Stimulated activated CD8-positive, alpha-beta memory T cell treated with anti-CD3 and anti-CD28 coated beads, Interleukin-4, amount 100 ng/mL, for 1 hour (primary cell): ENCODE measurements at places on chromosomes 2 and 18.

DNA sequence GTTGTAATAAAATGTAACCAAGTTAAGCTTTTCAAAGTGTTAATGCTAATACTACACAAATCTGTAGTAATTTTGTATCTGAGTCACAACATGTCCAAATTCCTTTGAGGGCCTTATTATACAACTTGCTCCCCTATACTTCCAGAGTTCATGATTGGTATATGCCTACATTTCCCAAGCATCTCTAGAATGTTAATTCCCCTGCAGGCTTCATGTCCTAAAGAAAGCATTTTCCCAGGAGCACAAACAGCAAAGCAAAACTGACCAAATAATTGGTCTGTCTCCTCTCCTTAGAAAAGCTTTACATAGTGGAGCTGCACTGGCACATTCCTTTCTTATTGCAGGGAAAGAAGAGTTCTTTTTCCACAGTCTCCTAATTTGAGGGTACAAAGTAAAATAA lies 3.7 kb downstream of the ALS2 start:
- DNase-seq, result no peak

- DNase-seq, result peak; percentile 32
These were observed 44.3 kb downstream of the SERTAD2 start for GRCh38 chr2:64609227-64609941.

GRCh38 chr18:22106536-22107292 lies 62.7 kb upstream of the GATA6 start:
- DNase-seq, result no peak

DNA sequence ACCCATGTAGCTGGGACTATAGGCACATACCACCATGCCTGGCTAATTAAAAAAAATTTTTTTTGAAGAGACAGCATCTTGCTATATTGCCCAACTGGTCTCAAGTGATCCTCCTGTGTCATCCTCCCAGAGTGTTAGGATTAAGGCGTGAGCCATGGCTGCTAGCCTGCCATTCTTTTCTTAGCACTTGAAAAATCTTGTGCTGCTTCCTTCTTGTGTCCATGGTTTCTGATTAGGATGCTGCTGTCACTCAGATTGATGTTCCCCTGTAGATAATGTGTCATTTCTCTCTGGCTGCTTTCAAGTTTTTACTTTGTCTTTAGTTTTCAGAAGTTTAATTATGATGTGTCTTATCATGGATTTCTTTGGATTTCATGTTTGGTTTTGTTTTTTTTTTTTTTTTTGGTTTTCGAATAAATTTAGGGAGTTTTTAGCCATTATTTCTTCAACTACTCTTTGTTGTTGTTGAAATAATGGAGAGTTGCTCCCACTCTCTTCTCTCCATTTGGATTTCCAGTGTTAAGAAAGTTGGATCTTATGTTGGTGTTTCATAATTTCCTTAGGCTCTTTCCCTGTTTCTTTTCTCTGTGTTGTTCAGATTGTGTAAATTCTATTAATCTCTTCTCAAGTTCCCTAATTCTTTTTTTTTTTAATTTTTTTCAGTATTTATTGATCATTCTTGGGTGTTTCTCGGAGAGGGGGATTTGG lies 2.5 kb downstream of the ATP9B start:
- no peak for DNase-seq

DNA sequence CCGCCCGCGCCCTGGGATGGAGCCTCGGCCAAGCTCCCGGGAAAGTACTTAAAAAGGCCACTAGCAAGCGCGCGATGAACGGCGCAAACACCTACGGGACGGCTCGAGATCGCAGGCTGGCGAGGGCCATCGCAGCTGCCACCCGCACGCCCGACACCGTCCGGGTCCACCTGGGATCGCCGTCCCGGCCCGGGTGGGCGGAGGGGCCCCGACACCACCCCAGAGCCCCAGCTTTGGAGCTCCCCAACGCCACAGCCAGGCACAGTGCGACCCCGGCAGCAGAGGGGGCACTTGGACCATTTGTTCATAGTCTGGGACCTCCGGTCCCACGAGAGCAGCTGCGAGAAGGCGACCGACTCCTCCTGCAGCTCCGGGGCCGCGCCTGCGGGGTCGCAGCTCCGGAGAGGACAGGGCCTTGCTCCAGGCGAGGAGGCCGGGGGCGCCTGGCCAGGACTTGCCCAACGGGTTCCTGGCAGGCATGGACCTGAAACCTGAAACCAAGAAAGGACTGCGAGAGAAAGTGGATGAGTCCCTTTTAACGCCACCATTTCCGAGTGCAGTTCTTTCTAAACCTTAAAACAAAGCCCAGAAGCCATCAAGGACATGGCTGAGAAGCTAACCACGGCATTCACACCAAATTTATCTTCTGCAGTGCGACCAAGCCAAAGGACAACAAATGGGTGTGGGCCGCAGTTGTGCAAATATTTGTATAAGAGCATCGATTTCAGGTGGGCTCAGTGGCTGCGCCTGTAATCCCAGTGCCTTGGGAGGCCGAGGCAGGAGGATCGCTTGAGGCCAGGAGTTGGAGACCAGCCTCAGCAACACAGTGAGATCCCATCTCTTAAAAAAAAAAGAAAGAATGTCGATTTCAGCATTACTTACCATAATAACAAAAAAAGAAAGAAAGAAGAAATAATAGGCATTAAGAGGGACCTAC lies 54.0 kb upstream of the IMP4 start:
- no peak for DNase-seq

- no peak for DNase-seq
These were observed 17.7 kb downstream of the EIF4E2 start for GRCh38 chr2:232568161-232568560.

- DNase-seq, result no peak
These were observed 107.4 kb upstream of the KCTD1 start for GRCh38 chr18:26655525-26656430.

- DNase-seq, result no peak
These were observed 16.4 kb downstream of the CRIM1 start for GRCh38 chr2:36371928-36372391.

DNA sequence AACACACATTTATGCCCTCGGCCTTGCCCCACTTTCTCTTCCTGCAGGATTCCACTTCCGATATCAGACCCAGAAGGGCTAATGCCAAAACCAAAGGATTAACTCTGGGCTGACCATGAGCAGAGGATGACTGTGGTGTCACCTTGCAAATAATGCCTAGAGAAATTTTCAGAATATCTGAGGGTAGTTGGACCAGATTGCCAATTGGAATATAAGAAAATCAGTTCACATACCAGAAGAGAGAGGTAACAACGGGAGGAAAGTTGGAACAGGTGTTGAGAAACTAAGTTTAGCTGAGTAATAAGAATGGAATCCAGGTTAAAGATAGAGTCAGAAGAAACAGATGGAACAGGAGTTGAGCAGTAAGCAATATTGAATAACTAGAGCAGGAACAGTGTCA lies 232.7 kb upstream of the UBE2E3 start:
- DNase-seq, result no peak

DNA sequence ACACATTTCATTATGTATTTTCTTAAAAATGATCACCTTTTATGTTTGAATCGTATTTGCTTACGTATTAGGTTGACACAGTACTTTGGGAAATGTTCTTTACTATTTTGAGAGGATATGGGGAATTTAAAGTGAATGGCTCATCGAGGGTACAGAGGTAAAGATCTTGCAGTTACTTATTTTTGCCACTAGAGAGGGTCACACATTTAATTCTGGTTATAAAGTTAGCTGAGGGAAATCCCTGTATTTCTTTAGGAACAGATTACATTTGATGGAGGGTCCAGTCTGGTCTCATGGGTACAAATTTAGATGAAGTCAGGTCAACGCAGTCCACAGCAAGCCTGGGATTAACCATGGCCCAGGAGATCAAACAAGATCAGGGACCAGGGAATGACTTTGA lies 24.5 kb downstream of the DYNC2LI1 start:
- DNase-seq, result no peak

GRCh38 chr2:84319581-84319980 lies 139.5 kb downstream of the SUCLG1 start:
- DNase-seq, result no peak

DNA sequence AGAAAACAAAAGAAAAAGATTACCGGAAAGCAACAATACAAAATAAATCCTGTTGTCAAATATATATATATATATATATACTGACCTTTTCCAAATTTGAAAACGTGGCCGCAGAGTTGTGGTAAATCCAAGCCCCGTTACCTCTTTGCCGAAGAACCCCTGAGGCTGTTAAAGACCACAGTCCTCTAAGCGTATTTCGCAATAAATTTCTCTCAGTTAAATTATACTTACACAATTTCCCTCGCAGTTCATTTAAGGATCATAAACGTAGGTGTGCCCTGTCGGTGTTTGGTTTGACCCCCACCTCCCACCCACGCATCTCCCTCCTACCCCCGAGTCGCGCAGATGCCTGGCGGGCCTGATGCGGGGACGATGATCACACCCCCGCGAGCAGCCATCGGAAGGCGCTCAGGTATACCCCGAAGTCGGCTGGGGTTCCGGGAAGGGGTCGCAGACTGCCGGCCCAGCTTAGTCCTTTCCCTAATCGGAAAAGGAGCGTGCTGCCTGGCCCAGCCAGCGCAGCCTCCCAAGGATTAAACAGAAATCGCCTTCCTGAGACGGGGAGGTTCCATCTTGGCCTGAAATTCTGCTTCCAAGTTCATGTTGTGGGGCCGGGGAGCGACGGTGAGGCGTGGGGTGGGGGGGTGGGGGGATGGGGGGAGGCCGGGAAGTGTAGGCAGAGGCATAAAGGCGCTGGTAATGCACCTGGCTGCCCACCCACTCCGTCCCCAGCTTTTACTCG lies 2.9 kb upstream of the MEIS1 start:
- no peak for DNase-seq

- no peak for DNase-seq
These were observed 38.6 kb upstream of the ARHGAP25 start for GRCh38 chr2:68695971-68696370.

DNA sequence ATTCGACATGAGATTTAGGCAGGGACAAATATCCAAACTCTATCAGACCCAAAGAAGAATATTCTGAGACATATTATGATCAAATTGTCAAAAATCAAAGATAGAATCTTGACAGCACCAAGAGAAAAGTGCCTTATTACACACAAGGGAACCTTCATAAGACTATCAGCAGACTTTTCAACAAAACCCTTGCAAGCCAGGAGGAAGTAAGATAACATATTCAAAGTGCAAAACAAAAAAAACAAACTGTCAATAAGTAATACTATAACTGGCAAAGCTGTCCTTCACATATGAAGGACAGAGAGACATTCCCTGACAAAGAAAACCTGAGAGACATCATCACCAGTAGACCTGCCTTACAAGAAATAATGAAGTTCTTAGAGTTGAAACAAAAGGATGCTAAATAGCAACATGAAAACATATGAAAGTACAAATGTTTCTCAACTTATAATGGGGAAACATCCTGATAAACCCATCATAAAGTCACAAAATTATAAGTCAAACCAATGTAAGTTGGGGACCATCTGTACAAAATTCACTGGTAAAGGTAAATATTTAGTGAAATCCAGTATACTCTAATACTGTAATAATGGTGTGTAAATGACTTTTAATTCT lies 76.6 kb downstream of the FAM171B start:
- DNase-seq, result no peak

GRCh38 chr2:7672027-7672684 lies 754.9 kb downstream of the RNF144A start:
- no peak for DNase-seq

DNA sequence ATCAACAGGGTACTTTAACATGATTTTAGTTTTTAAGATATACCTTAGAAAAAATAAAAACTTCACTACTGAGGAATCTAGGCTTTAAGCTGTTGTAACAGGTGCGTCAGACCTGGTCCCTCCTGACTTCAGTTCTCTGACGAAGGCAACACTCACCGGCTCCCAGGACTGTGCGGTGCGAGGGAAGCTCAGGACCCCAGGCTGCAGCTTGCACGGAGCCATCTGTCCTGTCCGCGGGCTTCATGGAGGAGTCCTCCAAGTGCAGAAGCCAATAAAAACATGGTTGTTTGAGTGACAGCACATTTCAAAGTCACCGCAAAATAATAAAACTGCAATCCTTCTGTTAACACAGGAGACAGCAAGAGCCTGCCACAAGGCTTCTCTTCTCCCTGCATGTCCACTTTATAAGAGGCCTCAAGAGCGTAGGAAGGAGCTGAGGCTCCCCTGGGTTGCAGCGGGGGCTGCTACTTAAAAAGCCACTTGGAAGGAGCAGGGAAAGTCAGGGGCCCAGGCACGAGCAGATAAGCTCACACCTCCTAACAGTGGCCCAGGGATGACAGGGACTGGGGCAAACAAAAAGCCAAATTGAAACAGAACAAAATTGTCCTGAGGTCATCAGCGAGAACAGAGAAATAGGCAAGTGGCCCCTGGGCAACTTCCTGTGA lies 4.6 kb downstream of the HJURP start:
- no peak for DNase-seq

- DNase-seq, result no peak
These were observed 1326.2 kb upstream of the TMEFF2 start for GRCh38 chr2:193520709-193521458.

GRCh38 chr2:119598596-119599263 lies 54.5 kb downstream of the CFAP221 start:
- no peak for DNase-seq

- no peak for DNase-seq
These were observed 2.5 kb downstream of the SNX17 start for GRCh38 chr2:27372937-27373336.

DNA sequence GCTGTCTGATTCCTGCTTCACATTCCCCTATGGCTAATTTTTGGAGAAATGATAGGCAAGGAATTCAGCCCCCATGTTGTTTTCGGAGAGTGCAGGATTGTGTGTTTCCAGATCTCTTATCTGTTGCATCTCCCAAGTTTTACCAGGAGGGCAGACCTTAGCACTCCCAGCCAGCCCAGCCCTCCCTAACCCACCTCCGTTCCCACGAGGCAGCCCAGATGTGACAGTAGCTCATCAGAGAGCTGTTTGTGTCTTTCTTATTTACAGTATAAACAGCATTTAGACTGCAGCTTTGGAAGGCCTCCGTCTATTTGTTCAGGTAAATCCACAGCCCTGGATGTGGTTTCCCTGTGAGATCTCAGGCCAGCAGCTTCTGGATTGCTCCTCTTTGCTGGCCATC lies 91.6 kb downstream of the THNSL2 start:
- DNase-seq, result no peak

GRCh38 chr2:204479557-204479956 lies 65.7 kb upstream of the PARD3B start:
- DNase-seq, result no peak

- no peak for DNase-seq
These were observed 121.0 kb downstream of the SPOPL start for GRCh38 chr2:138622613-138623012.

DNA sequence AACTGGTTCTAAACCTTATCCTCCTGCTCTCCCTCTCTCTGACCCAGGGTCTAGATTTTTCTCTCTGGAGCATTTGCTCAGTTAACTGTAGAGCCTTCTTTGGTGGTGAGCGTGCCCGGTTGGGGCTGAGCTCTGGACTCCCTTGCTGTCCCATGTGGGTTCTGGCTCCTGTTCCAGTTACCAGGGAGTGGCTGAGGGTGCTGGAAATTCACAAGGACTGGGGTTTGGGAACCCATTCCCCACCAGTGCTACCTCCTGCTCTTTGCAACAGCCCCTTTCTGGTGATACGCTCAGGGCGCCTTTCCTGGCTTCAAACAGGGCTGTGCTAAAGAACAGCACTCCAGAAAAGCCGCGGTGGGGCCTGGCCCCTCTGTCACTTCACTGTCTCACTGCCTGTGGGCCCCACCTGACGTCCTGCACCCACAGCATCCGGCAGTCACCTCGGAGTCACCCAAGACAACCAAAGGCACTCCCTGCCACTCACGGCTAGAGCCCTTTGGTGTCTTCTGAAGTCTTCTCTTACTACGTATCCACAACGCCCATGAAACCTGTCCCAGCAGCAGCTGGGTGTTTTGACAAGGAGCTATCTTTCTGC lies 41.3 kb downstream of the CAPN13 start:
- DNase-seq, result no peak

- DNase-seq, result no peak
These were observed 115.1 kb downstream of the CYP26B1 start for GRCh38 chr2:72032481-72033041.
